Common myeloid progenitor, CD34-positive (primary cell): ENCODE measurements at places on chromosomes 3 and 15.

DNA sequence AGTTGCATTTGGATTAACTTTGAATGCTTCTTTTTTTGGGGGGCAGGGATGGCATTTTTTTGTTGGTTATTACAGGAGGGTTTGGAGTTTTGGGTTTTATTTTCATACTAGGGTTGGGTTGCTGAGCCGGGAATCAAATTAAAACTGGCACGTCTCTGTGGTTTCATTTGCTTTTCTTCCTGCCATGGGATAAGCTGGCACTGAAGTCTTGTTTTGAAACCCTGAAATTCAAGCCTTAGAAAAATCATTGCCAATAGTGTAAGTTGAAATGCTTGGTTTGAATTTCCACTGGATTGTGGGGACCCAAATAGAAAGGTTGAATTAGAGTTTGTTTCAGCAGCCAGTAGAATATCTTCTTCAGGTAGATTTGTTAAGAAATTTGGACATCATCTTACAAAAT is 193.1 kb upstream of the DCBLD2 start:
- H3K27me3 ChIP-seq, result no peaks in the 10 kb centered on the region
- no peaks in the 10 kb centered on the region for H3K36me3 ChIP-seq
- H3K27ac ChIP-seq, result no peak overlapping the region
- H3K4me3 ChIP-seq, result no peak overlapping the region
- no peaks in the 10 kb centered on the region for H3K4me1 ChIP-seq

- no peak overlapping the region for H3K27ac ChIP-seq
- H3K4me1 ChIP-seq, result no peaks in the 10 kb centered on the region
- no peak overlapping the region for H3K4me3 ChIP-seq
- no peak for DNase-seq
- H3K36me3 ChIP-seq, result no peaks in the 10 kb centered on the region
- no peaks in the 10 kb centered on the region for H3K27me3 ChIP-seq
These were observed 225.8 kb upstream of the ALCAM start for GRCh38 chr3:105140899-105141367.

DNA sequence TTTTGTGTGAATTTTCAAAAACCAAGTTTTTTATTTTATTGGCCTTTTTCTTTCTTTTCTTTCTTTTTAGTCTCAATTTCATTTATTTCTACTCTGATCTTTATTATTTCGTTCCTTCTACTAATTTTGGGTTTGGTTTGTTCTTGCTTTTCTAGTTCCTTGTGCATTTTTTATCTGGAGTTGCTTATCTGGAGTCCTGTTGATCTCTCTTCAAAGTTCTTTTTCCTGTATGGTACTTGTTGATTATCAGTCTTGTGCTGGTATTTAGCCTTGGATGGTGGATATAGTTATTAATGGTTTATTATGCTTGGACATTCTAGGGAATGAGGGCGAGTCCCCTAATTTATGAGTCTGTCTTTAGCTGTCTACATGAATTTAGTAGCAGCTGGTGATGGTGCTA is 64.7 kb downstream of the LARS2 start:
- H3K4me1 ChIP-seq, result no peaks in the 10 kb centered on the region
- no peak overlapping the region for H3K4me3 ChIP-seq
- H3K36me3 ChIP-seq, result peaks cover 3% of the 10 kb centered on the region
- H3K27me3 ChIP-seq, result no peaks in the 10 kb centered on the region
- no peak overlapping the region for H3K27ac ChIP-seq

DNA sequence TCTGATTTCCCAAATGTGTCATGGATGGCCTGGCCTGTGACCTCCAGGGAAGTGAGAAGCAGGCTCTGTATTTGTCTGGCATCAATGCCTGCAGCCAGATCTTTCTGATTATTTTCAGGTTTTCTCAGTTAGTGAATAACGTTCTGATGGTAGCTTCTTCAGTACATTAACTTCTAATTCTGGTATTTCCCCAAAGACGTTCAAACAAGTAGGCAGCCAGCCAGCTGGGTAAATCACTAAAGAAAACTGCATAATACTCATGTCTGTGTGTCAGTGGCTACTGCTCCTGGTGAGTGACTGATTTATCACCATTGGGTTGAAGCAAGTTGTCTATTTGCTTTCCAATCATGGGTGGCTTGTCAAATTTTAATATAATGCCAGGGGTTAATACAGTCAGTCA is 162.6 kb upstream of the PFN2 start:
- H3K27me3 ChIP-seq, result no peaks in the 10 kb centered on the region
- H3K36me3 ChIP-seq, result no peaks in the 10 kb centered on the region
- H3K27ac ChIP-seq, result no peak overlapping the region
- no peak for DNase-seq

GRCh38 chr3:76756577-76756976 is 283.3 kb upstream of the ROBO2 start:
- no peaks in the 10 kb centered on the region for H3K27me3 ChIP-seq
- no peak overlapping the region for H3K4me3 ChIP-seq
- no peak overlapping the region for H3K27ac ChIP-seq
- no peaks in the 10 kb centered on the region for H3K4me1 ChIP-seq
- H3K36me3 ChIP-seq, result no peaks in the 10 kb centered on the region

GRCh38 chr3:106168962-106169750 is 300.3 kb upstream of the CBLB start:
- no peaks in the 10 kb centered on the region for H3K36me3 ChIP-seq
- no peak for DNase-seq
- H3K27ac ChIP-seq, result no peak overlapping the region
- H3K4me3 ChIP-seq, result no peak overlapping the region
- peaks cover 4% of the 10 kb centered on the region for H3K4me1 ChIP-seq

- H3K36me3 ChIP-seq, result no peaks in the 10 kb centered on the region
- no peak overlapping the region for H3K4me3 ChIP-seq
These were observed 964 bp upstream of the TASOR start for GRCh38 chr3:56684029-56684428.

GRCh38 chr3:119571688-119572087 is 7.6 kb upstream of the ADPRH start:
- no peak for DNase-seq
- no peaks in the 10 kb centered on the region for H3K27me3 ChIP-seq
- H3K4me1 ChIP-seq, result peaks cover 6% of the 10 kb centered on the region
- H3K27ac ChIP-seq, result no peak overlapping the region
- H3K4me3 ChIP-seq, result no peak overlapping the region

- H3K27ac ChIP-seq, result no peak overlapping the region
- no peak for DNase-seq
- H3K4me1 ChIP-seq, result peaks cover 3% of the 10 kb centered on the region
- no peaks in the 10 kb centered on the region for H3K36me3 ChIP-seq
These were observed 22.0 kb downstream of the TMEM158 start for GRCh38 chr3:45204136-45204535.

DNA sequence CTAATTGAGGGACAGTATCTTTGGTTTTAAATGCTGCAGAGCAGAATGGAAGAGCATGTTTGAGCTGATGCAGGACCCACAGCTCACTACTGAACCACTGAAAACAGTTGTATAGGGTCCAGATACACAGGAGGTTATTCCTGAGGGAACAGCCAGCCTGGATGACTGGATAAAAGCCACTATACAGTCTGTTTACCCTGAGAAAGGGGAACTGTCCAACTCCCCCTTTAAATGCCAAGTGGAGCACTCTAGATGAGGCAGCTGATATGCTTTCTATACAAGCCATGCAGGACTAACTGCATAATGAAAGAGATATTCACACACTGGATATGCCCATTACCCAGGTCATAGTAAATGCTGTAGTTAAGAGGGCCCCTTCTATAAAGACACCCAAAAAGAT is 138.6 kb downstream of the IMPG2 start:
- H3K27ac ChIP-seq, result no peak overlapping the region
- DNase-seq, result no peak
- H3K4me1 ChIP-seq, result no peaks in the 10 kb centered on the region
- no peak overlapping the region for H3K4me3 ChIP-seq
- H3K27me3 ChIP-seq, result no peaks in the 10 kb centered on the region

- H3K27me3 ChIP-seq, result no peaks in the 10 kb centered on the region
- DNase-seq, result no peak
- no peaks in the 10 kb centered on the region for H3K36me3 ChIP-seq
- H3K4me3 ChIP-seq, result no peak overlapping the region
- no peak overlapping the region for H3K27ac ChIP-seq
- H3K4me1 ChIP-seq, result no peaks in the 10 kb centered on the region
These were observed 181.2 kb upstream of the CDIN1 start for GRCh38 chr15:36398212-36398611.

- peak; percentile 66 for DNase-seq
- H3K27me3 ChIP-seq, result peaks cover 74% of the 10 kb centered on the region
- no peaks in the 10 kb centered on the region for H3K36me3 ChIP-seq
- peaks cover 18% of the 10 kb centered on the region for H3K4me1 ChIP-seq
These were observed 598 bp upstream of the SFMBT1 start for GRCh38 chr3:53046171-53047170.

- H3K4me1 ChIP-seq, result no peaks in the 10 kb centered on the region
- no peaks in the 10 kb centered on the region for H3K27me3 ChIP-seq
- no peak for DNase-seq
- H3K4me3 ChIP-seq, result no peak overlapping the region
- H3K36me3 ChIP-seq, result no peaks in the 10 kb centered on the region
These were observed 244.9 kb downstream of the FAM43A start for GRCh38 chr3:194930377-194931204.
